Stimulated activated CD8-positive, alpha-beta memory T cell treated with anti-CD3 and anti-CD28 coated beads, Interleukin-7, amount 100 ng/mL, for 1 hour (primary cell): ENCODE measurements at places on chromosomes 4 and X.

DNA sequence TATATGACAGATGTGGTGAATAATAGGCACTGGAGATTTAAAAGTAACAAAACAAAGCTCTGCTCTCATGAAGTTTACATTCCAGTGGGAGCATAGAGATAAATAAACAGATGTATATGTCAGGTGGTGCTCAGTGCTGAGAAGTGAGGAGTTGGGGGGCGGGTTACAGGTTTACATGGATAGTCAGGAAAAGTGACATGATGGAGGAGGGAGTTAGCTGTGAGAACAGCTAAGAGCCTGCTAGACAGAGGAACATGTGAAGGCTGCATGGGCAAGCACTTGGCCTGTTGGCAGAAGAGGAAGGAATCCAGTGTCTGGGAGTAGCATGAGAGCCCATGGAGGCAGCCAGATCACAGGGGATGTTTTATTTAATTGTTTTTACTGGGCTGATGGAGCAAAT lies 10.2 kb upstream of the TMEM156 start:
- no peak for DNase-seq

GRCh38 chrX:9370893-9371292 lies 94.0 kb upstream of the TBL1X start:
- no peak for DNase-seq

DNA sequence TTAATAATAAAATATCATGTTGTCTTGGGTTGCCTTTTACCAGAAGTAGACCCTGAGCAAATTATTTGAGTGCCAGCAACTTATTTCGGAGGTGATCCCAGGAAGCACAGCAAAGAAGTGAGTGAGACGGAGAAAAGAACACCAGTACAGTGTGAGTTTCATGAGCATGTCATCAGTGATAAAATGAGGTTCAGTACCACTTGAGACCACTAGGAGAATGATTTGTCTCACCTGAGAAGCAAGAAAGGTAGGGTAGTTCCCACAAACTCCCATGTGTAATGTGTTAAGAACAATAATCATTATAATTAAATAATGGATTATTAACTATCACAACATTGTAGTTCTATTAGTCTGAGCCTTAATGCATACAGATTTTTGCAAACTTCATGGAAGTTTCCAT lies 112.8 kb upstream of the DMD start:
- DNase-seq: no peak

DNA sequence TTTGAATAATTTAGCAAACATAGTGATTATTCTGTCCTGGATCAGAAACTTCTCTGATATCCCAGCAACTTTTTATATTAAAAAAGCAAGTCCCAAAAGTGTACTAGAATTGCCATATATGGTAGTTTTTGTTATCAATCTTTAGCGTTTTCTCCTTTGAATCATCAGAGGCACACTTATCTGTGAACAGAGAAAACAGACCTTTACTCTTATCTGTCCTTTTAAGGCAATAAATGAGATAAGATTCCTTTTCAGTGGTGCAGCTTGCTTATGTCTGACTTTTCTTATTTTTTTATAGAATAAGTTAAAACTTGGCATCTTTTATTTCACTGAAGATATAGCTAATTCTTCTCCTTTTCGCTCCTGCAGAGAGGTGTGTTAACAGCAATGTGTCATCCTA lies 458.1 kb upstream of the PCDH10 start:
- no peak for DNase-seq

GRCh38 chr4:152115118-152115517 lies 354.3 kb upstream of the GATB start:
- DNase-seq: no peak

DNA sequence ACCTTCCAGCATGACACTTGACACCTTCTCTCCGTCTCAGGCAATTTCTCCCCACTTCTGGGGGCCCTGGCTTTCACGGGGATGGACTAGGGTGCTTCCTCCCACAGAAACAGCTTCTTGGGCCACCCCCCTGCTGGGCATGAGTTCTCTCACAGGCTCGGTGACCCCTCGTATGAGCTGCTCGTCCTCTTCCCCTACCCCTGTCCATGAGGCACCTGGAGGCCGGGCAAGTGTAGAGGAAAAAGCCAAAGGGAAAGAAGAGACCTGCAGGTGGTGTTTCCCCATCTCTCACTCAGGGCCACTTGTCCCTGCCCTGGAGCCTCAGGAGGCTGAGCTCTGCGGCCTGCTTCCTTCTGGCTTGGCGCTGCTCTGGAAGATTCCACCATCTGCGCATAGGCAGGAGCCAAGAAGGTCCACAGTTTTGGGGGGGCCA lies 1.9 kb upstream of the RGS12 start:
- DNase-seq: no peak

- DNase-seq: no peak
Measured at GRCh38 chr4:2962614-2963174, 512 bp downstream of the NOP14 start.

DNA sequence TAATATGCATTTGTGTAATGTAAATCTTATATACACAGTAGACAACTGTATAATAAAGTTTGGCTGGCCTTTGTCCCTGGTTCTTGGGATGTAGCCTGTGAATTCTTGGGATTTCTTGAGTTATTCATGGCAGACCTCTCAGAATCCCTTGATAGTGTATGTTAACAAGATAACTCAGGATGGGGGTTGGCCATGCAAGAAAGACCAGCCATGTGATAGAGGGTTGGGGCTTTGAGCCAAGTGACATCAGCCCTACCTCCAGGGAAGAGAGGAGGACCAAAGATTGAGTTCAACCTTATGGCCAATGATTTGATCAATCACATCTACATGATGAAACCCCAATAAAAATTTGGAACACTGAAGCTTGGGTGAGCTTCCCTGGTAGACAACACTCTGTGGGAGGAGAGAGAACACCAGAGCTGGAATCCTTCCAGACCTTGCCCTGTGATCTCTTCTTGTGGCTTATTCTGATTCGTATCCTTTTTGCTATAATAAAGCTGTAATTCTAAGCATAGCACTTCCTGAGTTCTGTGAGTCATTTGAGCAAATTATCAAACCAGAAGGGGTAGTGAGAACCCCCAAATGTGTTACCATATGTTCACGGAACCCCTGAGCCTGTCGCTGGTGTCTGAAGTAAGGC lies 11.3 kb downstream of the SLC2A9 start:
- DNase-seq: no peak

- no peak for DNase-seq
Measured at GRCh38 chrX:3712870-3713224, 602 bp downstream of the PRKX start.

GRCh38 chr4:175971388-175972179 lies 94.1 kb upstream of the WDR17 start:
- no peak for DNase-seq

DNA sequence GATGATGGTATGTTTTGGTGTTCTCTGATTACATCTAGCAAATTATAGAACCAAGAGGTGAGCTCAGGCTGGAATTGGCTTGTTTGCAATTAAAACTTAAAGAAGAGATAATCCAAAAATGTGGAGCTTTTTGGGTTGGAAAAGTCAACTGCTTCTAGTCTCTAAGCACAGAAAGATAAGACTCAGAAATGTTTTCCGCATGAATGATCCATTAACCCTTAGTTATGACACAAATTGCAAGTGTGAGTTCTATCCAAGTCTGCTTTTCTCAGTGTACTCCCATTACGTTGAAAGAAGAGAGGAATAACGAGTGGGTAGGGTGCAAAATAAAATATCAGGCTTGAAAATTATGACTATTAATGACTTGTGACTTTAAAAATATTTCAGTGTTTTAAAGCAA lies 38.5 kb downstream of the HPGD start:
- no peak for DNase-seq

GRCh38 chr4:30153427-30153826 lies 566.7 kb upstream of the PCDH7 start:
- no peak for DNase-seq

DNA sequence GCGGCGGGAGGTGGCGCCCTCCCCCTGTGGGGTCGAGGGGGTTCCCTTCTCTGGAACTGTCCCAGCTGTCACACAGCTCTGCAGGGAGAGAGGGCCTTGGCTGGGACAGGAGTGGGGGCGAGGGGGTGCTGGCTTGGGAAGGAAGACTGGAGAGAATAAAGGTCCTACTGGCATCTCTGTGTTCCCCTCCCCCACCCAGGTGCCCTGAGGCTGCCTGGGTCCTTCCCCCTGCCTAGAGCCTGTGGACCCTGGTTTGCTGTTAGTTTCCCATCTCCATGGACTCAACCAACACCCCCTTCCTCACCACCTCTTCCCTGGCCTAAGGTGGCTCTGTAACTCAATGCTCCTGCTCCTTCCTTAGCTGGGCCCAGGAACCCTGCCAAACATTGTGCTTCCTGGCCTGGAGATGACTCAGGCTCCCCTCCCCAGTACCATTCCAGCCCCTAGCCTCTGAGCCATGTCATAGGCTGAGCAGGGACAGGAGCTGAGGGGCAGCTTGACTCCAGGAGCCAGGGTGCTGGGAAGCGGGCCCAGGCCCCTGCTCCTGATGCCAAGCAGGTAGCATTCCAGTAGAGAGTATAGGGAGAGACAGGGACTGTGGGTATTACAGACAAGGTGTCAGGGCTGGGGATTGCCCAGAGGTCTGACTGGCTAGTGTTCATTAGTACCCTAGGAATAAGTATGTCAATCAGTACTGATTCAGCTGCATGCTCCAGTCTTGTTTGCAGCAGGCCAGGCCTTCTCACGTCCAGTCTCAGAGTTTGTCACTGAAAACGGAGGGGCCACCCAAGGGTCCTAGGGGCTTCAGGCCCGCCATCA lies 100.7 kb downstream of the EFNB1 start:
- no peak for DNase-seq

- no peak for DNase-seq
Measured at GRCh38 chrX:145716226-145716625, 101.4 kb upstream of the SLITRK2 start.

GRCh38 chr4:119679251-119679650 lies 50.6 kb upstream of the PDE5A start:
- no peak for DNase-seq

GRCh38 chr4:45072981-45073380 lies 346.6 kb upstream of the GNPDA2 start:
- no peak for DNase-seq

GRCh38 chr4:138400543-138400942 lies 158.4 kb upstream of the SLC7A11 start:
- no peak for DNase-seq

GRCh38 chr4:39029752-39030694 lies 2.2 kb downstream of the TMEM156 start:
- no peak for DNase-seq

GRCh38 chr4:117941611-117942010 lies 92.7 kb upstream of the NDST3 start:
- DNase-seq: no peak

- no peak for DNase-seq
Measured at GRCh38 chr4:133150486-133151340, 1.6 kb downstream of the PCDH10 start.

DNA sequence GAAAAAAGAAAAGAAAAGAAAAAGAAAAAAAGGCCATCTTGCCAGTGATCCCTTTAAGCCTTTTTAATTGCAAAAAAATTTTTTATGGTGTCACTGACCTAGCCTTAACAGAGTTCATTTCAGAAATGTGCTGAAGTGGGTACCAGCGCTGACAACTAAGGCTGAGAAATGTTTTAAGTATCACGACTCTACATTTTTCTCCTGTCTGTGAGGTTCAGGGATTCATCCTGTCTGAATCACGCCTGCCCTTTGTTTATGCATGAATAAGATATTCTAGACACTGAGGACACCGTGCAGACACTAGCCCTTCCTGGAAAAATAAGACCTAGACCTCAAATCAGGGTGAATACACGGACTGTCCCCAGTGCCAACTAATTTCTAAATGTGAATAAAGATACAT lies 154.4 kb upstream of the NOCT start:
- no peak for DNase-seq

- no peak for DNase-seq
Measured at GRCh38 chr4:29278585-29278984, 1441.6 kb upstream of the PCDH7 start.
